GM23248 (cell line): ENCODE measurements at places on chromosomes 12 and 14. TPM values are rescaled to one million over a fixed set of nuclear protein-coding genes. Genes with fewer than 3 reads are reported as not detected.

DNA sequence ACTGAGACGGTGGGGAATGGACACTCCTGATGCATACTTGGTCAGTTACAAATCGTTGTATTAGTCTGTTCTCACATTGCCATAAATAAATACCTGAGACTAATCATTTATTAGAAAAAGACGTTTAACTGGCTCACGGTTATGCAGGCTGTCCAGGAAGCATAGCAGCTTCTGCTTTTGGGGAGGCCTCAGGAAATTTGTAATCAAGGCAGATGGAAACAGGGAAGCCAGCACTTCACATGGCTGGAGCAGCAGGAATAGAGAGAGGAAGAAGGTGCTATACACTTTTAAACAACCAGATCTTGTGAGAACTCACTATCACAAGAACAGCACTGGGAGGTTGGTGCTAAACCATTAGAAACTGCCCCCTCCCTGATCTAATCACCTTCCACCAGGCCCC, 418.2 kb downstream of the FLRT2 start:
- no peak overlapping the region for H3K4me3 ChIP-seq
- no peak overlapping the region for H3K27ac ChIP-seq
- H3K4me1 ChIP-seq = no peaks in the 10 kb centered on the region
- no peak for DNase-seq
- H3K27me3 ChIP-seq = no peaks in the 10 kb centered on the region
- H3K36me3 ChIP-seq = no peaks in the 10 kb centered on the region

- no peaks in the 10 kb centered on the region for H3K27me3 ChIP-seq
- H3K36me3 ChIP-seq = no peaks in the 10 kb centered on the region
- DNase-seq = no peak
Measured at GRCh38 chr12:122976648-122976975, 1.6 kb downstream of the OGFOD2 start.

- H3K4me3 ChIP-seq = no peak overlapping the region
- H3K36me3 ChIP-seq = no peaks in the 10 kb centered on the region
- H3K27me3 ChIP-seq = no peaks in the 10 kb centered on the region
- no peak overlapping the region for H3K27ac ChIP-seq
Measured at GRCh38 chr12:60501124-60501729, 905.4 kb downstream of the SLC16A7 start.

GRCh38 chr12:92519284-92519683, 183.5 kb upstream of the PLEKHG7 start:
- H3K4me3 ChIP-seq = no peak overlapping the region
- no peaks in the 10 kb centered on the region for H3K27me3 ChIP-seq
- DNase-seq = no peak
- no peak overlapping the region for H3K27ac ChIP-seq
- no peaks in the 10 kb centered on the region for H3K4me1 ChIP-seq

DNA sequence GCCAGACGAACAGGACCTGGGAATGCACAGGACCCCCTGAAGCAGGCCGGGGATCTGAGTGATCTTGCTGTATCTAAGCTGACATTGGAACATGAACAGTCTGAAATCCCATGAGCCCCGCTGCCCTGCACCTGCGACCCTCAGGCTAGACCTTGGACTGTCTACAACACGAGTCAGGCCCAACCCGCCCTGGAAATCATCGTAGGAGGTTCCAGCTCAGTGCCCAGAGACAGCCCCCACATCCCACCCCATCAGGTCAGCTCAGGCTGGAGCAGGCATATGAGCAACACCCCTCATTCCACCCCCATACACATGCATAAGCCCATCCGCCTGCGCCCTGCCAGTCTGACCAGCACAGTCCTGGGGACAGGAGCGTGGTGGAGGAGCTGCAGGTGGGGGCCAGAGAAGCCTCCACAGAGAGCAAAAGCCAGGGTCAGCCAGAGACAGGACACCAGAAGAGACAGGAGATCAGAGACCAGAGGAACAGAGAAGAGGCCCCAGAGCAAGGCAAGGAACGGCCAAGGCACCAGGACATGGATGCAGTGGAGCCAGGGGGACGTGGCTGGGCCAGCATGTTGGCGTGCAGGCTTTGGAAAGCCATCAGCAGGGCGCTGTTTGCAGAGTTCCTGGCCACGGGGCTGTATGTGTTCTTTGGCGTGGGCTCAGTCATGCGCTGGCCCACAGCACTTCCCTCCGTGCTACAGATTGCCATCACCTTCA, at the start of gene AQP6:
Gene AQP6, plus strand, starts transcription at position 307 of the 720 bp plus-strand sequence. Its CDS starts 227 bp downstream, at position 534.
- DNase-seq = no peak
- no peaks in the 10 kb centered on the region for H3K36me3 ChIP-seq
- peaks cover 15% of the 10 kb centered on the region for H3K27me3 ChIP-seq
- no peak within 1 kb of the TSS for H3K4me3 ChIP-seq
- H3K27ac ChIP-seq = no peak within 1 kb of the TSS

DNA sequence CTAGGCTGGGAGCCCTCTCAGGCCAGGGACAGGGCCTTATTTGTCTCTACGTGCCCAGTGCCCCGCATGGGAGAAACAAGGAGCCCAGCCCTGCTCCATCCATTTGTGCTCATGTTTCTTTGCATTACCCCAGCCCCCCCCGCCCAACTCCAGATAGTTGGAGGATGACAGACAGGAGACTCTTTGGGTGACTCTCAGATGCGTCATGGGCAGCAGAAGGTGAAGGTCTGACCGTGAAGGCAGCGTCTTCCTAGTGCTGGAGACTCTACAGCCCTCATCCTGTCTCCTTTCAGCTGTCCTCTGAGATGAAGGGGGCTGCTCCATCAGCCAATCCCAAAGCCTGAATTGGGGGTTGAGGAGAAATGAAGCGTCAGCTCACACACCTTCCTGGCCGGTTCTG, 283 bp upstream of the PSMB11 start:
- no peak overlapping the region for H3K27ac ChIP-seq
- peak; percentile 67 for DNase-seq
- no peaks in the 10 kb centered on the region for H3K27me3 ChIP-seq
- no peaks in the 10 kb centered on the region for H3K36me3 ChIP-seq
- H3K4me1 ChIP-seq = no peaks in the 10 kb centered on the region

The JPH4 gene
- not detected in 2 replicates for total RNA-seq

DNA sequence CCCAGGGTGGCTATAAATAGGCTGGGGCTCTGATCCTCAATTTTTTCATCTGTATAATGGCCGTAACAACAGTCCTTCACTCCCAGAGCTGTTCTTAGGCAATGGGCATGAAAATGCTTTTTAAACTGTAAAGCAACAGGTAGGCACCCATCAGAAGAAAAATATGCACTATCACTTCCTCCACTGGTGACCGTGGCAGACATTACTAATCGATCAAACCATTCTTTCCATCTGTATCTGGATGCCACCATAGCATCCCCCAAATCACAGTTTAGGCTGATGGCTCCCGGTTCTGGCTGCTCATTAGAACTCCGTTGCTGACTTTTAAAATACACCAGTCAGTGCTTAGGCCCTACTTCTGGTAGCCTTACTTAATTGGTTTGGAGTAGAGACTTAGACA, 11.2 kb downstream of the KRT71 start:
- H3K4me3 ChIP-seq = no peak overlapping the region
- no peak overlapping the region for H3K27ac ChIP-seq
- no peak for DNase-seq
- peaks cover 18% of the 10 kb centered on the region for H3K27me3 ChIP-seq
- no peaks in the 10 kb centered on the region for H3K36me3 ChIP-seq

- H3K4me1 ChIP-seq = peaks cover 16% of the 10 kb centered on the region
- H3K27me3 ChIP-seq = no peaks in the 10 kb centered on the region
- H3K36me3 ChIP-seq = no peaks in the 10 kb centered on the region
- no peak for DNase-seq
- no peak overlapping the region for H3K27ac ChIP-seq
- no peak overlapping the region for H3K4me3 ChIP-seq
Measured at GRCh38 chr12:93243382-93243688, 134.4 kb upstream of the NUDT4 start.

GRCh38 chr14:99546234-99546879, 57.6 kb downstream of the CCDC85C start:
- no peaks in the 10 kb centered on the region; the same call in 1 of the 2 replicates for H3K27me3 ChIP-seq
- H3K4me1 ChIP-seq = 0 out of 2 replicates have a peak, but pooled peaks cover 3% of the 10 kb centered on the region
- no peaks in the 10 kb centered on the region for H3K36me3 ChIP-seq
- H3K4me3 ChIP-seq = no peak overlapping the region

The CLEC6A gene
- total RNA-seq = not detected in 2 replicates

- no peaks in the 10 kb centered on the region for H3K27me3 ChIP-seq
- DNase-seq = no peak
- H3K4me3 ChIP-seq = no peak overlapping the region
- H3K36me3 ChIP-seq = no peaks in the 10 kb centered on the region
- H3K27ac ChIP-seq = no peak overlapping the region
Measured at GRCh38 chr12:21971344-21971743, 30.1 kb upstream of the ABCC9 start.

The DENND5B gene
- 12.0 and 12.6 TPM in 2 replicates for total RNA-seq

GRCh38 chr14:73786636-73787485, 64.8 kb upstream of the PTGR2 start:
- H3K27me3 ChIP-seq = no peaks in the 10 kb centered on the region
- H3K4me1 ChIP-seq = peaks cover 46% of the 10 kb centered on the region
- H3K27ac ChIP-seq = peak overlapping the region; percentile 99

The IGF1 gene
- 1.4 and 2.9 TPM in 2 replicates for total RNA-seq
